ENCODE measurements at places on chromosomes 11 and 22. TPM values are rescaled to one million over a fixed set of nuclear protein-coding genes. Genes with fewer than 3 reads are reported as not detected.
A peak's percentile ranks its signal among the peaks of the same experiment; 100 is the strongest.

DNA sequence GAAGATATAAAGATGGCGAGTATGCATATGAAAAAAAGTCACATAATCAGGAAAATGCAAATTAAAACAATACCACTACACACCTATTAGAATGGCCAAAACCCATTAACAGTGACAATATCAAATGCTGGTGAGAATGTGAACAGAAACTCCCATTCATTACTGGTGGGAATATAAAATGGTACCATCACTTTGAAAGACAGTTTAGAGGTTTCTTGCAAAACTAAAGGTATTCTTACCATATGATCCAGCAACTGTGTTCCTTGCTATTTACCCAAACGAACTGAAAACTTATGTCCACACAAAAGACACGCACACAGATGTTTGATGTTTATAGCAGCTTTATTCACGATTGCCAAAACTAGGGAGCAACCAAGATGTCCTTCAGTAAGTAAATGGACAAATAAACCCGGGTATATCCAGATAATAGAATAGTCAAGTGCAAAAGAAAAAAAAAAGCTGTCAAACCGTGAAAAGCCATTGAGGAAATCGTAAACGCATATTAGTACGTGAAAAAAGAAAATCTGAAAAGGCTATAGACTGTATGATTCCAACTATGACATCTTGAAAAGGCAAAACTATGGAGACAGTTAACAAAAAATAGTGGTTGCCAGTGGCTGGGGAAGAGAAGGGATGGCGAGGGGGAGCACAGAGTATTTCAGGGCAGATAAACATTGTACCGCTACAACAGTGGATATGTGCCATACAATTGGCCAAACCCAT, 7.2 kb downstream of the PICALM start:
- no peak for DNase-seq

GRCh38 chr11:133136376-133136775, 395.9 kb downstream of the OPCML start:
- DNase-seq, result no peak

DNA sequence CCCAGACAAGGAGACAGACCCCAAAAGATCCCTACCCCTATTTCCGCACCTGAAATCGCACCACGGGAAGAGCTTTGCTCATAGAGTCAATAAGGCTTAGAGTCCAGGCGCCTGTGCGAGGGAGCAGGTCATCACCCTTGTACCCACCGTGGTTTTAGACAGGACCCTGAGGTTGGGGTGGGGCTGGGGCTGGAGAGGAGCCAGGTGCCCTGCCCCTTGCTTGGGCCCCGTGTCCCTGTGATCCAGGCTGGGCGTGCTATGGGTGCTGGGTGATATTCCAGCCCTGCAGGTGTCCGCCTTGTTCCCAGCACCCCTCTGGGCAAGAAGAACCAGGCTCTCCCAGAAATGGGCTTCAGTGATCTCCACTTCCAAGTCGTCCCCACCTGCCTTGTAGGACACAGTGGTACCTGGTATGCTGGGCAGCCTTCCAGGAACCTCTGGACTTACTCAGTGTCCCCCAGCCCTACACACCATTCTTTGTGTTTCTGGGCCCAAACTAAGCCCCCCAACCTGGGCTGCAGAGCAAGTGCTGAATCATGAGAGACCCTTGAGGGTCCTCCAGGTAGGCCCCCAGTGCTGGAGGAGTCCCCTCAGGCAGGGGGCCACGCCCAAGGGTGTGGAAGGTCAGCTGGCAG, 4.5 kb downstream of the CD81 start:
- no peak for DNase-seq

DNA sequence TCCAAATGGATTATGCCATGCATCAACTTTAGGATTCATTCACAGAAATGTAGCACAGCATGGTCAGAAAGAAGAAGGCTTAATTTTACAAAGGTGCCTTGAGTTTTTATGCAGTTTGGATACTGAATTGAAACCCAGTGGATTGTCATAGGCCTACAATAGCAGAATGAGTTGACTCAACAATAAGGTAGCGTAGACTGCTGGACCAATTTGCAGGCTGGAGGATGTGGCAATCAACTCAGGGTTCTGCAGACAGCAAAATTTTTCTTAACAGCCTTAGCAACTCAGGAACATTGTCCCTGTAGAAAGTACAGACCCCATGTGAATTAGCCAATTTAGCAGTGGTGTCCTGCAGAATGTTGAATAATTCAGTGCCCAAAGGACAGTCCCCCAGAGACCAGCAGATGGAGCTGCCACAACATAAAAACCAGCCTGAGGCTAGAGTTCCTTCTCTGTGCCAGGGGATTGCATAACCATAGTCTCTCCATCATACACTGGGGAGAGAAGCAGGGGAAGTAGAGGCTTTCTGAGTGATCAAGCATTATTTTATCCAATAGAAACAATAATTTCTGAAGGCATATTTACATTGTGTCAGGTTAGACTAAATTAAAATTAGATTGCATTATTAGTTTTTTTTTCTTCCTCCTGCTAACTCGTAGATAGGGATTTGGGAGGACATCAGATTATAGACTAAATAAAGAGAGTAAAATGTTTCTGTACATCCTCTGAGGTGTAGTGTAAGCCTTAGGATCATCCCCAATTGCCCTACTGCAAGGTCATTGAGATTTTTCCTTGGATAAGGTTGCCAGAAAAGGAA, 20.3 kb upstream of the MRPL17 start:
- peak; percentile 44 for DNase-seq

GRCh38 chr11:8062781-8063257, 18.2 kb upstream of the TUB start:
- no peak for DNase-seq

DNA sequence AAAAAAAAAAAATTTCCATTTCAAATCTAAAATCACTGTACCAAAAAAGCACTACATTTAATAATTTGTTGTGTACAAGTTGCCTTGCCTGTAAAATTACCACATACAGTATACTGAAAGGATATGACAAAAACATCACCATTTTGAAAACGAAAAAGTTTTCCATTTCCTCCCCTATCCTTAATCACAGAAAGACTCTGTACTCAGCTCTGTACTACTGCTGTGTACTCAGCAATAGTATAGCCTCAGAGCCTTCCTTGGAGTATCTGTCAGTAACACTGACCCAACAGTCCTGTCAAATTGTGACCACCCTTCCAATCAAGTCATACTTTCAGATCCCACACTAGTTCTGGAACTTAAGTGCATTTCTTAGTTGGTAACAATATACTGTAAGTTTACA, 48.0 kb downstream of the CELF1 start:
- no peak for DNase-seq

GRCh38 chr11:118448294-118448693, 12.0 kb downstream of the KMT2A start:
- no peak for DNase-seq

- no peak for DNase-seq
Measured at GRCh38 chr11:45158210-45158731, 11.8 kb downstream of the PRDM11 start.

DNA sequence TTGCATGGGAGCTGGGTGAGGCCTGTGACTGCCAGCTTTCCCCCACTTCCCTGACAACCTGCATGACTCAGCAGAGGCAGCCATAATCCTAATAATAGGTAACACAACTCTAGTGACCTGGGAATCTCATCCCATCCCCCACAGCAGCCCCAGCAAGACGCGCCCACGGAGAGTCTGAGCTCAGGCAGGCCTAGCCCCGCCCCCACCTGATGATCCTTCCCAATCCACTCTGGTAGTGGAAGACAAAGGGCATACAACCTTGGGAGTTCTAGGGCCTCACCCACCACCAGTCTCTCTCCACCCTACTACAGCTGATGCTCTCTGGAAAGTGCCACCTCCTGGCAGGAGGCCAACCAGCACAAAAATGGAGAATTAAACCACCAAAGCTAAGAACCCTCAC, 60.3 kb downstream of the CWF19L2 start:
- DNase-seq, result no peak

DERL3 gene
- total RNA-seq, result 0.62 TPM

USP28 gene
- total RNA-seq, result 34.3 TPM

OR51M1 gene
- total RNA-seq, result not detected

OR8G5 gene
- 0.16 TPM for total RNA-seq

All from occipital lobe (tissue), 3 donors.